ENCODE measurements at places on chromosomes 7 and 10.

DNA sequence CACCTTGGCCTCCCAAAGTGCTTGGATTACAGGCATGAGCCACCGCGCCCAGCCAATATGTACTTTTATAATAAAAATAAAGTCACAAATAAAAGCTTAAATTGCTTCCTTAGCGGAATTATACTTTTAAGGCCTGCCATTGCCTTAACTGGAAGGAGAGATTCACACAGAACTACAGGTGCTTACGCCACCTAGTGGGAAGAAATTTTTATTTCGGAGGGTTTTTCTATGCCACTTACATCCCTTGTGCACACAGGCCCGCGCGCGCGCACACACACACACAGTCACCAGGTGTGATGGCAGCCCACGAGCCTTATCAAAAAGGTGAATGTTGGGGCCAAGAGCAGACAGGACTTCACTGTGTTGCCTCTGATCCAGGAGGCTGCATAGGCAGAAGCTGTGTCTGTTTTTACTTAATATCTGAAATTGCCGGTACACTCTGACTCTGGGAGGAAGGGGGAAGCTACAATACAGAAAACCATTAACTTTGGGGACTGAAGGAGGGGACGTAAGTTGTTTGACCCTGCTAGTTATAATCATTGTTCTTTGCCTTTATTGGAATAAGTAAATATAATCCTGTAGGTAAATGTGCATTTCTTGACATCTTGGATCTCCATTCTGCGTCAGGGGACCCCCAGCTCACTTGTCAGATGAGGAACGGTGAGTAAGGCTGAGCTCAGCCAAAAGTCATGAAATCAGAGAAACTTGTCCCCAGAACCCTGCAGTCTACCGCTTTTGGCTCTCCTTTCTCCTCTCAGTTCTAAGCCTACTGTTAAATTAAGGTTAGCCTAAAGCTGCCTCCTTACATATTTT lies 87.1 kb downstream of the SLC16A9 start:
- no peak for DNase-seq

- no peak for DNase-seq
These were observed 2.2 kb downstream of the TBATA start for GRCh38 chr10:70782746-70783680.

- DNase-seq, result no peak
These were observed 861.5 kb downstream of the SORCS1 start for GRCh38 chr10:106302961-106303360.

GRCh38 chr7:55133630-55134358 lies 115.0 kb downstream of the EGFR start:
- no peak for DNase-seq

Measured in GDM1 (cell line).